ENCODE measurements at places on chromosomes 4 and X.

DNA sequence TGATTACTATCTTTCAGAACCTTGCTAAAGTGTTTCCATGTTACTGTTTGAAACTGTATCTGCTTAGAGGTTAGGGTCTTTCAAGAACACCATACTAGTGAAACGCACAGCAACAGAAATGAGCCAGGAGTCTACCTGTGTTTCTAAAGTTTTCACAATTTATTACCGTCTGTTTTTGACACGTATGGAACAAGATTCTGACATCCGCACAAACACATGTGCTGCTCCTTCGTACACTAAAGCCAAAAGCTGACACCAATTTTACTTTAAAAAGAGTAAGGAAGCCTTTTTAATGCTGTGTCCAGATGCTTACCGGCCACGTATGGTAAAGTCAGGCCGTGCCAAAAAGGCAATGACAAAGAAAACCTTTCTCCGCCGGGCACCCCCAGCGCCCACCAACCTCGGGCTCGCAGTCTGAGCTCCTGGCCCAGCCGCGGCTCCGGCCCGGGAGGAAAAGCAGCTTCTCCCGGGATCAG is 532 bp downstream of the RPS4X start:
- no peak for DNase-seq

DNA sequence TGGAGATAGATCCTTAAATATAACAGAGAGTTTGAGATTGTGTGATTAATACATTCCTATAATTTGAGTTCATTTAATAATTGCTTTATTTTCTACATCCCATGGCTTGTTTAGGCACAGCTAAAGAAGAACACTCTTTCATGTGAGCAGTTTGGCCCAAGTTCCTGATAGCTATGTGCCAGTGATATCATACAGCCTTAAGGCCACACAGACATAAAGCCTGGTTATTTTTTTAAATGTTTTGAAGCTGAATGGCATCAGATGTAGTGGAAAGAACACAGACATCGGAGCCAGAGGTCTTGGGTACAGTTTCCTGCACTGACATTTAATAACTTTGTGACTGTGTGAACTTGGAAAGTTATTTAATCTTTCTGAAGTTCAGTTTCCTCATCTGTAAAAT is 7.0 kb upstream of the NDNF start:
- DNase-seq, result no peak

GRCh38 chr4:138870737-138871554 is 144.6 kb upstream of the NOCT start:
- DNase-seq, result peak; percentile 62

DNA sequence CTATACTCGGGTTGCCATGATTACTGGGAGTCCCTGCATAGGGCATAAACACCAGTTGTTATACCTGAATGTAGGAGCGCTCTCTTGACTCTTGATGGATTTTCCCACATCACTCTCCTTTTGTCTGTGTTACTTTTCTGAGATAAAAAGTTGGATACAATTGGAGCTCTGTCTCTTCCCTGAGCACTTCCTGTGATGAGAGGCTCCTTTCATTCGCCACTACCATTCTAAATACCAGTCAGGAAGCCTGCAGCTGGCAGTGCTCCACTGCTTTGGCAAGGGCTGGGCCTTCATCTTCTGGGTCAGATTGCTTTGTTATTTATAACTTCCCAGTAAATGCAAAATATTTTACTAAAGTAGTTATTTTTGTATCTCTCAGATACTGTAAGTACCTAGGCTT is 13.9 kb downstream of the TCEANC start:
- DNase-seq, result no peak

GRCh38 chrX:78029663-78030062 is 60.2 kb upstream of the PGAM4 start:
- no peak for DNase-seq

DNA sequence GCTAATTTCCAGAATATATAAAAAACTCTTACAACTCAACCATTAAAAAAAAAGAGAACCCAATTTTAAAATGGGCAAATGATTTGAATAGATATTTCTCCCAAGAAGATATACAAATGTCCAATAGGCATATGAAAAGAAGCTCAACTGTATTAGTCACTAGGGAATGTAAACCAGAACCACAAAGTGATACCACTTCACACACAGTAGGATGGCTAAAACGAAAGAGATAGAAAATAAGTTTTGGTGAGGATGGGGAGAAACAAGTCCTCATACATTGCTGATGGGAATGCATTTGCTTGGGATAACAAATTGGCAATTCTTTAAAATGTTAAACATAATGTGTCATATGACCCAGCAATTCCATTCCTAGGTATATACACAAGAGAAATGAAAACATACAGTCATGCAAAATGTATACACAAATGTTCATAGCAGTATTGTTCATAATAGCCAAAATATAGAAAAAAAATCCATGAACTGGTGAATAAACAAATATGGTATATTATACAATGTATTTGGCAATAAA is 5.7 kb downstream of the TCEAL3 start:
- no peak for DNase-seq

DNA sequence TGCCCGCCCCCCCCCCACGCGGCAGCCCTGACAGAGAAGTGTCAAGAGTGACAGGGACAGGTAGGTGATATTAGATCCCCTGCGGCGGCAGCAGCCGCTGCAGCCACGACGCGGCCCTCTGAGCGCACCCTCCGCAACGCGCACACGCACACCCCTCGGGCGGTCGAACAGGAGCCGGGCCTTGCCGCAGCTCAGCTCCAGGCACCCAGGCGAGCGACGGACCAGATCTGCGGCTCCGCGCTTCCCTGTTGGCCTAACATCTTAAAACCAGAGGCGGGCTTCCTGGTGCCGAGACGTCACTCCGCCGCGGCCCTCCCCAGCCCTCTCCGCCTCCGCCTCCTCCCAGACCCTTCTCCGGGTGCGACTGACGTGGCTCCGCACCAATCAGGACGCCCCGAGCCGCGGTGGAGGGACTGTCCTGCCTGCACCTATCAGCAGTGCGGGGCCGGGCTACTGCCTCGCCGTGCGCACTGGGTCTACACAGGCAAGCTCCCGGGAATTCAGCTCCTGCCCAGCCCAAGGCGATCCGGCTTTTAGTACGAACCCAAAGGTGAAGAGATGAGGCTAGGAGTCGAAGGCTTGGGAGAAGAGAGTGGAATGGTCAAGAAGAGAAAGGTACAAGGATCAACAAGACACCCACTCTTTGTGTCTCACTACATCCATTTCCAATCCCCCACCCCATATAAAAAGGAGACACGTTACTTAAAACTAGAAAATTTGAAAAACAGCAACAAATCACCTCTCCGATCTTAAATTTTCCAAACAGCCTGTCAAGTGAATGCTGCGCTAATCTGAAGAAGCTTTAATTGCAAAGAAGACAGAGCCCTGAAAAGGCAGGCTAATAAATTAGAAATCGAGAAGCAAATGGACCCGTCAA is at the start of gene PITX2:
Gene PITX2, minus strand, starts transcription at position 237 of the 877 bp plus-strand sequence. CDS start 617 bp downstream, outside the sequence.
- peak; percentile 87 for DNase-seq

DNA sequence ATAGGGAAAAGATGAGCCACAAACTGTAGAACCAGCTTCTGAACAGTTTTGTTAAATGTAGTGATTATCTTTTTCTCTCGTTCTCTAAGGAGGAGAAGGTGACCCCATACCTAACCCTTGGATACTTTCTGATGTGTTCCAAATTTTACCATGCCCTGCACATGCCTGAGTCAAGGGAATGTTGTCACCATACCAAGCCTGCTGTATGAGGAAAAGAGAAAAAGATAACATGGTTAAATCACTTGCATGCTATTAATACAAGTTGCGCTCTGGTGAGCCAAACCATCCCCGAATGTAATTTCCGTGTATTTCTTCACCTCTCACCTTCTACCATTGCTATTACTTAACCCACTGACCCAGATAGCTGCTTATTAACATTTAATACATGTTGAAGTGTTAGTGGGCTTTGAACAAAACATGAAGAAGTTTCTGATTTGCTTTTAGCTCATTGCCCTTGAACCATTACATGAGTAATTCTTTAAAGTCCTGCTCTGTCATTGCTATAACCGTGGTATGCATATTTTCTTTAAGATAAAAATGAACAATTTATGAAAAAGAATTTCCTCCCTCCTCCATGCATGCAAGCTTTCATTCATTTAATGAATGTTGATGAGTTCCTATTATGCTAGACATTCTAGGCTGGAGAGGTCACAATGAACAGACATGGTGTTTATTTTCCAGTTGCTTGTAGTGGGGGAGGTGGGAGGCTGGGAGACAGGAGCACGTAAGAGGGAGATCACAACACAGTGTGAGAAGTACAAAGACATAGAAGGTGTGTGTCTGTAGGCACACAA is 13.6 kb upstream of the KIT start:
- DNase-seq, result no peak

DNA sequence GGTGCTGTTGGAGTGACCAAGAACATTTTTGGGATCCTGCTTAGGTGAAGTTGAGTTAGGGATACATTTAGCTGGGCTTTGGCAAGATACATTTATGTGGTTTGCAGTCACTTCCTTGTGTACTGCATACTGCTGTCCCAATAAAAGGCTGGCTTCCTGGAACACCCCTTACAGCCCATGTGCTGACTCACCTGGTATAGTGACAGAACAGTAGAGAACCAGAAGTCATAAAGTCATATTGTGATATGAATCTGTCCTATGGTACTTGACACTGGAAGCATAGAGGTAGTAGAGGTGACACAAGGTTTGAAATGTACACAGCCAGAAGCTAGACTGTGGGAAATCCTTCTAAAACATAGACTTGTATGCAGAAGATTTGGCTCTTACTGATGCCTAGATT is 55.3 kb upstream of the SLC25A43 start:
- DNase-seq, result no peak

DNA sequence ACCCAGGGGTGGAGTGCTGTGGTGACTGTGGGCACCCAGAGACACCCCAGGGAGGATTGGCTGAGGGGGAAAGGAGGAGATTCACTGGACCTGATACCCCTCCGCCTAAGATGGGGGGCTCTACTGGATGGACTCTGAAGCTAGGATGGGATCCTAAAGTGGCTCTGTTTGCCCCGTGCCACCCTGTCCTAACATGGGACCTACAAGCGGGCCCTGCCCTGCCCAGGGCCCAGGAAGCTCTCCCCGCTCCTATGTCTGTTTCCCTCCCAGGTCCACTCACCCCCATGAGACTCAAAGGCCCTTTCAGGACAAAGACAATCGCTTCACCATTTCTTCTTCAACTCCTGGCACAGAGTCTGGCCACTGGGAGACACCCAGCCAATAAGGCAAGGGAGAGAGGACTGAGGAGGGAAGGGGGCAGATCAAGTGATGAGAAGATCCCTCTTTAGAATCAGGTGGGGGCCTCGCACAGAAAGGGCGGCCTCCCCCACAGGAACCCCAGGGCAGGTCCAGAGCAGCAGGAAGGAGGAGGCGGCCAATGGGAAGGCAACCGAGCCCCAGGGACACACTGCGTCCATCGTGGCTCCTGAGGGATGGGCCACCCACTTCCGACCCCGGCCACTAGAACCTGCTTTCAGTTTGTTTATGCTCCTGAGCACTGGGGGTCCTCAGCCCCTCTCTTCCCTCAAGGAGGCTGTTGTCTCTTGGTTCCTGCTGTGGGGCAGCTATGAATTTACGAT is 155.4 kb downstream of the AFAP1 start:
- DNase-seq, result no peak

Data from HFF-Myc (cell line).